A673 (cell line): ENCODE measurements at places on chromosomes 5 and 9. TPM values are rescaled to one million over a fixed set of nuclear protein-coding genes. Genes with fewer than 3 reads are reported as not detected.
A peak's percentile ranks its signal among the peaks of the same experiment; 100 is the strongest.

DNA sequence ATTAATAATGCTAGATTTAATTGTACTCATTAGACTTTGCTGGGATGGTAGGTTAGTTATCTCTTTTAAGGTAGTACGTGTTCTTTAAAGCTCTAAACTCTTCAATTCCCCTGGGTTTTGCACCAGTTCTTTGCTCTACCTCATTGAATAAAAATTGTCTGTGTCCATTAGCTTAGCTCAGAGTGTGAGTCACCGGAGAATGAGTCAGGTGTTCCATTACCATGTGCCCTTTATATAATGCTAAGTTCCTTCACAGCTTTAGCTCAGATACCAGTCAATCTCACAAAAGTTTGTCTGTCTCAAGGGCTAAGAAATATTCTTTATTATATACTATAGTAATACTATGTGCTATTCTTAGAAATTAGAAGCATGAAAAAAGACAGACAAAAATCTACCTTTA is 339.4 kb downstream of the PRELID2 start:
- no peaks in the 10 kb centered on the region for H3K27me3 ChIP-seq
- no peaks in the 10 kb centered on the region for H3K4me1 ChIP-seq
- DNase-seq, result peak; percentile 61
- H3K27ac ChIP-seq, result no peak overlapping the region

DNA sequence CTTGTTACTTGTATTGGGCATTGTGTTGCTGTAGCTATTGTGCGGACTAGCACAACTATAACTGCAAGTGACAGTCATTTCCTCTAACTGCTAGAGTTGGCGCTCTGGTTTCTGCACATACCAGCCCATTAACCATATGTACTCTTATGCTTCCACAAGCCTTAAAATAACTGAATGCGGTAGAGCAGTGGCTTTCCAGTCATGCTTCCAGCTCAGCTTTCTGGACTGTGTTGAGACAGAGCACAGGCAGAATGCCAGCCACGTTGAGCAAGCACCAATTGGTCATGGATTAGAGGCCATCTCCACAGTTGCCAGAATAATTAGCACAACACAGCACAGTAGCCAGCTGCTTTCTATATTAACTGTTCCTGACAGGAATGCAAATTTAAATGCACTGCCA is 12.2 kb downstream of the INVS start:
- peak overlapping the region; percentile 69 for H3K27ac ChIP-seq
- H3K27me3 ChIP-seq, result no peaks in the 10 kb centered on the region
- peaks cover 33% of the 10 kb centered on the region for H3K36me3 ChIP-seq
- DNase-seq, result peak; percentile 96

- peaks cover 19% of the 10 kb centered on the region for H3K4me1 ChIP-seq
- H3K4me3 ChIP-seq, result no peak overlapping the region
- H3K27me3 ChIP-seq, result no peaks in the 10 kb centered on the region
- H3K27ac ChIP-seq, result no peak overlapping the region
- H3K36me3 ChIP-seq, result no peaks in the 10 kb centered on the region
These were observed 5.1 kb upstream of the ANXA2R start for GRCh38 chr5:43045236-43045635.

The PCDHGA7 gene
- 9.6 and 10.9 TPM in 2 replicates for total RNA-seq

GRCh38 chr9:136860529-136860928 is 5.6 kb downstream of the EDF1 start:
- peaks cover 39% of the 10 kb centered on the region for H3K36me3 ChIP-seq
- no peaks in the 10 kb centered on the region for H3K27me3 ChIP-seq
- H3K4me1 ChIP-seq, result no peaks in the 10 kb centered on the region
- DNase-seq, result no peak
- no peak overlapping the region for H3K4me3 ChIP-seq
- H3K27ac ChIP-seq, result no peak overlapping the region

The IQGAP2 gene
- total RNA-seq, result 26.8 and 34.0 TPM in 2 replicates

The TMEFF1 gene
- total RNA-seq, result 19.1 and 25.2 TPM in 2 replicates

DNA sequence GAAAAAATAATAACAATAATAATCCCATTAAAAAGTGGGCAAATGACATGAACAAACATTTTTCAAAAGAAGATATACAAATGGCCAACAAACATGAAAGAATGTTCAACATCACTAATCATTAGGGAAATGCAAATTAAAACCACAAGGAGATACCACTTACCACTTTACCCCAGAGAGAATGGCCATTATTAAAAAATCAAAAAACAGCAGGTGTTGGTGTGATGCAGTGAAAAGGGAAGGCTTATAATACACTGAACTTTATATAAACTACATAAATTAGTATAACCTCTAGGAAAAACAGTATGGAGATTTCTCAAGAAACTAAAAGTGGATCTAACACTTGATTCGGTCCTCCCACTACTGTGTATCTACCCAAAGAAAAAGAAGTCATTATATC is 81.9 kb downstream of the DROSHA start:
- H3K27me3 ChIP-seq, result no peaks in the 10 kb centered on the region
- peaks cover 30% of the 10 kb centered on the region for H3K36me3 ChIP-seq
- no peak overlapping the region for H3K27ac ChIP-seq
- no peaks in the 10 kb centered on the region for H3K4me1 ChIP-seq
- DNase-seq, result no peak

DNA sequence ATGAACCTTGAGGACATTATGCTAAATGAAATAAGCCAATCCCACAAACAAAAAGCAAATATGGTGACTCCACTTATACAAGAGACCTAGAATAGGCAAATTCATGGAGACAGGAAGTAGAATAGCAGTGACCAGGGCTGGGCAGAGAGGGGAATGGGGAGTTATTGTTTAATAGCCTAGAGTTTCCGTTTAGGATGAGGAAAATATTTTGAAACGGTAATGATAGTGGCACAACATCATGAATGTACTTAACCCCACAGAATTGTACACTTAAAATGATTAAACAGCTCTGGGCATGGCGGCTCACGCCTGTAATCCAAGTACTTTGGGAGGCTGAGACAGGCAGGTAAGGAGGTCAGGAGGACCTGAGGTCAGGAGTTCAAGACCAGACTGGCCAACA is 65.8 kb downstream of the NSUN2 start:
- no peak for DNase-seq
- peaks cover 7% of the 10 kb centered on the region for H3K27me3 ChIP-seq
- H3K4me3 ChIP-seq, result no peak overlapping the region
